ENCODE measurements at places on chromosomes 6 and 20.

DNA sequence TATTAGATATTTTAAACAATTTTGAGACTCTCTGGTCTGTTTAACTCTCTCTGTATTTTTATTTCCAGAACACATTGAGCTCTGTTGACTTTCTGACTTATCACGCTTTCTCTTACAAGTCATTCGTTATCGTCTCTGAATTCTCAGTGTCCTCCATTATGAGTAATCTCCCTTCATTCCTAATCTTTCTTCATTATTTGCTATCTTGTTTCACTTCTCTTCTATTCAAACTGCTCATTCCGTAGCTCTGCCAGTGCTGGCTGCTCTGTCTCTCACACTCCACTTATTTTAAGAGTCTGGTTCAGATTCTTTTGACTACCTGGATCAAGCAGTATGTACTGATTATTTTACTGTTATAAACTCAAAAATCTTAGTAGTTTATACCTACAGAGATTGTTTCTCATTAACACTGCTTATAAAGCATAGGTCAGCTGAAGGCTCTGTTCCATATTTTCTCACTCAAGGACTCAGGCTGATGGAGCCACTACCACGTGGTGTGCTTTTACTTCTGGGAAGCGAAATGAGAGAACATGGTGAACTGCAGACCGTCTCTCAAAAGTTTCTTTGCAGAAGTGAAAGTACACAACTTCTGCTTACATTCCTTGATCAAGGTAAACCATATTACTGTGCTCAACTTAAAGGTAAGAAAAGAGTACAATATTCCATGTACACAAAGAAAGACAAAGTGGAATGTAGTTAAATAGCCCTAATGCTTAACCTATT, 485.2 kb downstream of the GRIK2 start:
- no peak for DNase-seq

DNA sequence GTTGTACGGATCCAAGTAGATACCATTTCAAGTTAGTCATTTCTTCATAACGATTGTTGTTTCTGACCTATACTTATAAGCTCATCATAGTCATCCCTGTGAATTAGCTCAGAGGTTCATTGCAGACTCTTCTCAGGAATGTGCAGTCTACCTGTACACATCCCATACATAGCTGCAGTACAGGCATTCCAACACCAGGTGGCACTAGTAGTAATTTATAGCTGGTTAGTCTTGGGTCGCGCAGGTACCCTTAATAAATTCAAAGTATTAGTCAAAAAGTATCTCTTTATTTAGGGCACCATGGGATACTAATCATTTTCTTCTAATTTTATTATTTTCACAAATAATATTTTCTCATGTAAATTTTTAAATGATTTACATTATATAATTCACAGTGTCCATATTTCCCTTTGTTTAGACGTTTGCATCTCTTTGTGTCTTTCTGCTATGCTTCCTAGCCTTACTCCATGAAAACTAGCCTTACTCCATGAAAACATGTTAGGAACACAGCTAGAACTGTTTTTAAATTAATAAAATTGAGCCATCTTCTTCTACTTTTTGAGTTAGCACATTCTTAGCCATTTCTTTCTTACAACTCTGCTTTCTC, 128.6 kb upstream of the FAM83B start:
- peak; percentile 11 for DNase-seq

GRCh38 chr6:53244399-53244931, 95.8 kb upstream of the GCM1 start:
- DNase-seq = no peak

- no peak for DNase-seq
Measured at GRCh38 chr20:54148947-54149764, 24.6 kb downstream of the CYP24A1 start.

- DNase-seq = no peak
Measured at GRCh38 chr6:85866370-85866730, 223.7 kb upstream of the SYNCRIP start.

GRCh38 chr6:134835993-134836392, 113.9 kb downstream of the ALDH8A1 start:
- no peak for DNase-seq

DNA sequence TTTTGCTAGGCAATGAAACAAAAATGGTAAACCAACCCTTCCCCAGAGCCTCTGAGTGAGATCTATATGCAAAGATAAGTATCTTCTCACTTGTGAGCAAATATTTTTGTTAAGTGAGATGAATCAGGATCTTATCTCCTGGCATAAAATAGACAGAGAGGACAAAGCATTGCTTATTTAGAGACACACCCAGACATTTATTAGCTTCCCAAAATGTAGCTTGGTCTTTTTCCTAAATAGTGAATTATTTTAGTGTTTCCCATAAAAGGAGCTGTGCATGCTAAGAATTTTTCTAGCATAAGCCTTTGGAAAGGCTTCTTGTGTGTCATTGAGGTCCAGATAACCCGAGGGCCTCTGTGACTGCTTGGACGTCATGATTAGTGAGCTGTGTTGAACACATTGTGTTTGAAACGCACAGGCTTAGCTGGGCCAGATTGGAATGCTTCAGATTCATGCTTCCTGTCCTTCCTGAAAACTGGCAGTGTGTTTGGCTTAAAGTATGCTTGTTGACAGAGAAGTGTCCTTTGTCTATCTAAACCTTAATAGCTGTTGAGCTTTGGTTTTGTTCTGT, 16.5 kb downstream of the MTHFD1L start:
- no peak for DNase-seq

DNA sequence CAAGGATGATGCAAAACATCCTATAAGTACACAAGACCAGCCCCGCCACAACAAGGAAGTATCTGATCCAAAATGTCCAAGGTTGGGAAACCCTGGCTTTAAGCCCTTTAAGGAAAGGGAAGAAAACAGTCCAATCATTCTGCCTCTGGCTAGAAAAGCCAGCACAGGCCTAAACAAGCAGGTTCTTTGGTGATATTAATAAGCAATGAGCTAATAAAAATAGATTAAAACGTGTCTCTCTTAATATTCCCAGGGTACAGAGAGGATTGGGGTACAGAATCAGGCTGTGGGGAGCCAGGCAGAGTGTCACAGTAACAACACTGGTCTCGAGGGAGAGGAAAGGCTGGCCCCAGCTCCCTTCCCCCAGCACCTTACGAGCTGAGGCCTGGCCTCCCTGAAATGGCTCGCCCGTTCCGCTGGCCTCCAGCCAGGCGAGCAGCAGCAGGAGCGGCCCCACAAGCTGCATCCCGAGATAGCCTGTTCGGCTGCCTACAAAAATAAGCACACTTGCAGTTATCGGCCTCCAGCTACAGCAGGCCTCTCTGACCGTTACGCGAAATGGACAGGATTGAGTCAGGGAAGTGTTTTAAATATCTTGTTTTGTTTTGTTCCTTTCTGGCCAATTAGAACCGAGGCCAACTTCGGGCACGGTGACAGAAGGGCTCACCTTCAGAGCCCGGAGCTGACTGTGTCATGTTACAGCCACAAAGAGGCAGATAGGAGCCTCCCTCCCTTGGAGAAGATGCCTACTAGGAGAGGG, 4.0 kb upstream of the ZMYND8 start:
- DNase-seq = no peak

GRCh38 chr6:11822346-11822745, 43.7 kb upstream of the ADTRP start:
- no peak for DNase-seq

- no peak for DNase-seq
Measured at GRCh38 chr20:33751775-33752174, 20.0 kb downstream of the ZNF341 start.

GRCh38 chr20:7358670-7359069, 581.6 kb downstream of the HAO1 start:
- DNase-seq = no peak

GRCh38 chr6:89630488-89630887, 8.1 kb downstream of the LYRM2 start:
- no peak for DNase-seq

GRCh38 chr6:31776485-31776988, 591 bp downstream of the VWA7 start:
- DNase-seq = no peak

DNA sequence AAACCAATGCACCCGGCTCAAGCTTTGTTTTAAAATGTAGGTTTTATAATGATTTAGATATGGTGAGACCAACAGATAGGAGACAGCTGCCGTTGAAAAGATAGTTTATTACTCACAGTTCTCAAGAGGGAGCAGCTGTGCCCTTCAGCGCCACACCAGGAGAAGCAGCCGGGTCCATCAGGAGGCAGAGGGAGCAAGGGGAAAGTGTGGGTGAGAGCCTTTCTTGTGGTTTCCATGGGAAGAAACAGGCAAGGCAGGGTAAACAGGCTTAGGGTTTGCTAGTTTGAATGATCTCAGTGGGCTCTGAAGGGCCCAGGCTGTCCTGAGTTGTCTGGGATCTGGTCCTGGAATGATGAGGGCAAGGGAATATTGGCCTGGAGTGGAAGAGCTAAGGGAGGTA, 117.7 kb upstream of the PLCB4 start:
- DNase-seq = no peak

DNA sequence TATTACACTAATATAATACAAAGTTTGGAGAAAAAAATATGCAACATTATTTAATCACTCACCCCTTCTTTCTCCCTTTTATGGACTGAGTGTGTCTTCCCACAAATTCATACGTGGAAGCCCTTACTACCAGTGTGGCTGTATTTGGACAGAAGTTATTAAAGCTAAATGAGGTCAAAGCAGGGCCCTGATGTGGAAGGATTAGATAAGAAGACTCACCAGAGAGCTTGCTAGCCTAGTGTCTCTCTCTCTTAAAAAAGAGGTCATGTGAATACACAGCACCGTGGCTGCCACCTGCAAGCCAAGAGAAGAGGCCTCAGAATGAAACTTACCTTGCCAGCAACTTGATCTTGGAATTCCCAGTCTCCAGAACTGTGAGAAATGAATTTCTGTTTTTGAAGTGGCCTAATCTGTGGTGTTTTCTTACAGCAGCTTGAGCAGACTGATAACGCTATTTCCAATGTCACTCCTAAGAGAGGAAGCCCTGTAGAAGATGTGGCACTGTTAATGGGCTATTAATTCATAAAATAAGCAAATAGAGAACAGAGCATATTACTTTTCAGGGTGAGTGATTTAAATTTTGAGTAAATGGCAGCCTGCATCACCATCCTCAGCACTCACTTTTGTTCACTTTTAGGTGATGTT, 233.4 kb downstream of the TBC1D7 start:
- no peak for DNase-seq

- DNase-seq = no peak
Measured at GRCh38 chr20:37869334-37869861, 33.5 kb upstream of the VSTM2L start.

- DNase-seq = no peak
Measured at GRCh38 chr6:15447546-15448267, 201.8 kb downstream of the JARID2 start.

- DNase-seq = no peak
Measured at GRCh38 chr6:16965689-16966088, 136.2 kb upstream of the STMND1 start.

DNA sequence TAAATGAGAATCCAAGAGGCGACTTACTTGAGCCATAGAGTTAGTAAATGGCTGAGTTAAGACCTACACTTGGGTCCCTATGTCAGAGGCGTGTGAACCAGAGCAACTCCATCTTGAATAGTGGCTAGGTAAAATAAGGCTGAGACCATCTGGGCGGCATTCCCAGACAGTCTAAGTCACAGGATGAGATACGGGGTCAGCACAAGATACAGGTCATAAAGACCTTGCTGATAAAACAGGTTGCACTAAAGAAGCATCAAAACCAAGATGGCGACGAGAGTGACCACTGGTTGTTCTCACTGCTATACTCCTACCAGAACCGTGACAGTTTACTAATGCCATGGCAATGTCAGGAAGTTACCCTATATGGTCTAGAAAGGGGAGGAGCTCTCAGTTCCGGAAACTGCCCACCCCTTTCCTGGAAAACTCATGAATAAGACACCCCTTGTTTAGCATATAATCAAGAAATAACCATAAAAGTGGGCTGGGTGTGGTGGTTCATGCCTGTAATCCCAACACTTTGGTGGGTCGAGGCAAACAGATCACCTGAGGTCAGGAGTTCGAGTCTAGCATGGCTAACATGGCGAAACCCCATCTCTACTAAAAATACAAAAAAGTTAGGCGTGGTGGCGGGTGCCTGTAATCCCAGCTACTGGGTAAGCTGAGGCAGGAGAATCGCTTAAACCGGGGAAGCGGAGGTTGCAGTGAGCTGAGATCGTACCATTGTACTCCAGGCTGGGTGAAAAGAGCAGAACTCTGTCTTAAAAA, 43.9 kb upstream of the EEF1A1 start:
- DNase-seq = no peak

DNA sequence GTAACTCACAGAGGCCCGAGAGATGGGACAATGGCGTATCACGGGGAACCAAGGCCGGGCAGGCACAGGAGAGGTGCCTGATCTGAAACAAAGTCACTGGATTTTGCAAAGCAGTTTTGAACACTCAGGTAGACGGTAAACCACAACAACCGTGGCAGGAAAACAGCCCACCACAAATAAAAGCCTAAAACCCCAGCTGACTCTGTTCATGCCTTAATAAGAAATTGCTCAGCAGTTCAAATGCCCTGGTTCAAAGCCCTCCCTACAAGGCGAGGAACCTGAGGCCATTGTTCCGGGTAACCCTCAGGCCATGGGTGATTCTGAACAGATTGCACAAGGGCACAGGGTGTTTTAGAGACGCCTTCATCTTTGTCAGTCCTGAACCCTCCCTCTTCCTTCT, 114.2 kb downstream of the MAP3K7 start:
- no peak for DNase-seq

DNA sequence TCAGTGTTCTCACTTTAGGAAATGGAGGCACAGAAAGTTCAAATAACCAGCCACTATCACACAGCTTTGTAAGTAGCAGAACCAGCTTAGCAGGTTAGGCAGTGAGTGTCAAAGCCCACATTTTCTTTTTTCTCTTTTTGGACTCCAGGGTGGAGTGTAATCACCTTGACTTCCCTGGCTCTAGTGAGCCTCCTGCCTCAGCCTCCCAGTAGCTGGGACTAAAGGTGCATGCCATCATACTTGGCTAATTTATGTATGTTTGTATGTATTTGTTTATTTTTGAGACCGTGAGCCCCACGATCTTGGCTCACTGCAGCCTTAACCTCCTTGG, 7.8 kb upstream of the NCOA3 start:
- no peak for DNase-seq

- no peak for DNase-seq
Measured at GRCh38 chr20:10935658-10936402, 262.0 kb upstream of the JAG1 start.

DNA sequence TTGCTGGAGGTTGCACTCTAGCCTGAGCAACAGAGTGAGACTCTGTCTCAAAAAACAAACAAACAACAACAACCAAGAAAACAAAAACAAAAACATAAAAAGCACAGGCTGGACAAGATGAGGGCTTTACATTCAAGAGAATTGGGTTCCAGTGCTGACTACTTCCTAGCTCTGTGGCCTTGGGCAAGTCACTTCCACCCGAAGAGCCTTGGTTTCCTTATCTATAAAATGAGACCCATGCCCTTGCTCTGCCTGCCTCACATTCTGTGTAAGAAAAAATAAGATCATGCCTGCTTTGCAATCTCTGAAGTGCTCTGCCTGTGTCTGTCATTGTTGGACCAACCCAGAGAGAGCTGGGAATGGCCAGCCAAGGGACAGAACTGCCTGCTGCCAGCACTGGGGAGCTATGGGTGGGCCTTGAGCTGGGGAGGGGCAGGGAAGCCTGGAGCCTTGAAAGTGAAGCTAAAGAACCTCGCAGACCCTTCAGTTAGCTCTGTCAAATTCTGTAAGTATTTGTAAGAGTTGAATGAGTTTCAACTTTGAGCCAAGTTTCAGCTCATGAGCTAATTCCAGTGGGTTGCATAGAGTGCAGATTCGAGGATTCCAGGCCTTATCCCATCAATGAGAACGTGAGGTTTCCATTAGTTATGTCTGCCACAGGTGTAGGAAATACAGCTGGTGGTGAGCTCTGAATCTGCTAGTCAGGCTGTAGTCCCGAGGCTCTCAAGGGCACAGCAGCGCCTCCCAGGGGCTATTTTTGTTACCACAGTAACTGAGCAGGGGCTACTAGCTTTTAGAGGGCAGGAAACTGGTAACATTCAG, 93.2 kb downstream of the DLGAP4 start:
- no peak for DNase-seq
